ENCODE measurements at places on chromosomes 5 and 9. TPM values are rescaled to one million over a fixed set of nuclear protein-coding genes. Genes with fewer than 3 reads are reported as not detected.
A peak's percentile ranks its signal among the peaks of the same experiment; 100 is the strongest.

DNA sequence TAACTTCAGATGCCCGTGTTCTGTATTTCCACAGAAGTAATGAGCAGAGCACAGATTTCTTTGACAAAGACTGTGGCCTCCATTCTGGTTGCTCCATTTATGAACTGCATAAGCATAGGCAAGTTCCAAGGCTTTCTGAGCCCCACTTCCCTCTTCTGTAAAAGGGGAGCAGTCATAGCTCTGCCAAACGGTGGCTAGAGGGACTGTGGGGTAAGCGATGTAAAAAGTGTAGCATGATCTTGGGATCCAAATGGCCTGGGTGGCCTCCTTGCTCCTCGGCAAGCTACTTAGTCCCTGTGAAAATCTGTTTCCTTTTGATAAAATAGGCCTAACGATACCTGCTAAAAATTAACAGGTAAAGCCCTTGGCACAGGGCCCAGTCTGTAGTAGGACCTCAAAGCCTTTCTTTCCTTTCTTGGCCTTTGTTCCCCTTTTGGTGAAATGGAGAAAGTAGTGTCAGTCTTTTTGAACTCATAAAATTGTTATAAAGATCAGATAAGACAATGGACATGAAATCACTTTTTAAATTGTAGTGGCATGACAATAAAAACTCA, 646.6 kb downstream of the ACTL7B start:
- H3K27me3 ChIP-seq, result no peaks in the 10 kb centered on the region
- no peaks in the 10 kb centered on the region for H3K36me3 ChIP-seq
- no peak overlapping the region for H3K4me3 ChIP-seq
- H3K4me1 ChIP-seq, result no peaks in the 10 kb centered on the region
- no peak overlapping the region for H3K27ac ChIP-seq

DNA sequence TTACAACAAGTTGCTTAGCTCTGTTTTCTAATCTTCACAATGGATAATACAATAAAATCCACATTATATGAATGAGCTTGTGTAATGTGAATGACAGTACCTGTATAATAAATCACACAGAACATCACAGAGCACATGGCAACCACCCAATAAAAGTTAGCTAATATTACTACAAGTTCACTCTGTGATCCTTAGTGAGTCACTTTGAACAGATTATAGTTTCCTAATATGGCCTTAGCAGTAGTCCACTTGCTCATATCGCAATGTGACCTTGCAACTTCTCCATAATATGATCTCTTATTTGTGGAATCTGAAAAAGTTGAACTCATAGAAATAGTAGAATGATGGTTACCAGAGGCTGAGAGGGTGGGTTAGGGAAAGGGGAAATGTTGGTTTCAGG, 361.3 kb downstream of the PTPRD start:
- no peak overlapping the region for H3K27ac ChIP-seq
- H3K4me1 ChIP-seq, result no peaks in the 10 kb centered on the region
- H3K27me3 ChIP-seq, result no peaks in the 10 kb centered on the region
- H3K4me3 ChIP-seq, result no peak overlapping the region

Gene C9
- total RNA-seq, result not detected

DNA sequence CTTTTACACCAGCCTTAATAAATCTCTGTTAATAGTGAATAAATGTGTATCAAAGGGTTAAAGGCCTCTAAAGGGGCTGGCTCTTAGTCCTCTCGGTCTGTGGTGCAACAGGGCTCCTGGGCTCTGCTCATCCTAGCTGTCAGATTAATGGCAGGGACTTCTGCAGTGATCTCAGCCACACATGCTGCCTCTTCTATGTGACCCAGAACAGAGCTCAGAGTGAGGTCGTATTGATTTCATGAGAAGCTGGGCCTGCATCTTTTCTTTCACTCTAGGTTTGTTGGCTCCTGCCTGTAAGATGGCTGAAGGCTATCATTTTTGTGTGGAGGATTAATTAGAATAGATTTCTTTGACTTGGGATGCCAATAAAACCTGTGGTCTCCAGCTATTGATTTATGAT, 165.0 kb upstream of the GLRA1 start:
- H3K4me3 ChIP-seq, result no peak overlapping the region
- DNase-seq, result no peak
- no peaks in the 10 kb centered on the region for H3K27me3 ChIP-seq

Gene HAND1
- not detected for total RNA-seq

DNA sequence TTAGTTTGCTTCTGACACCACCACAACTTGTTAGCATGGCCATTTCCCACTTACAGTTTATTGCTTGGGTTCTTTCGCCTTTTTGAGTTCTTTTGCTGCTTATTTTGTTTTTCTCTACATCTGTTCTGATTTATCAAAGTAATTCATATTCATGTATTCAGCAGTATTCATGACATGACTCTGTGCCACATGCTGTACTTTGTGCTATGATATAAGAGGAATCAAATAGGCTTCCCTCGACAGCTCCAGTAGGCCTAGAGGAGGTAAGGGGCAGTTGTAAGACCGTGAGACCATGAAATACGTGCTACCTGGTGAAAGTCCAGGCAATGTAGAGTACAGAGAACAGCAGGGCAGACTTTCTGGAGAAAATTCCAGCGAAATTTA, 110.7 kb upstream of the SAP30L start:
- no peak overlapping the region for H3K27ac ChIP-seq
- H3K27me3 ChIP-seq, result no peaks in the 10 kb centered on the region
- H3K4me3 ChIP-seq, result no peak overlapping the region
- H3K36me3 ChIP-seq, result no peaks in the 10 kb centered on the region
- no peak for DNase-seq

DNA sequence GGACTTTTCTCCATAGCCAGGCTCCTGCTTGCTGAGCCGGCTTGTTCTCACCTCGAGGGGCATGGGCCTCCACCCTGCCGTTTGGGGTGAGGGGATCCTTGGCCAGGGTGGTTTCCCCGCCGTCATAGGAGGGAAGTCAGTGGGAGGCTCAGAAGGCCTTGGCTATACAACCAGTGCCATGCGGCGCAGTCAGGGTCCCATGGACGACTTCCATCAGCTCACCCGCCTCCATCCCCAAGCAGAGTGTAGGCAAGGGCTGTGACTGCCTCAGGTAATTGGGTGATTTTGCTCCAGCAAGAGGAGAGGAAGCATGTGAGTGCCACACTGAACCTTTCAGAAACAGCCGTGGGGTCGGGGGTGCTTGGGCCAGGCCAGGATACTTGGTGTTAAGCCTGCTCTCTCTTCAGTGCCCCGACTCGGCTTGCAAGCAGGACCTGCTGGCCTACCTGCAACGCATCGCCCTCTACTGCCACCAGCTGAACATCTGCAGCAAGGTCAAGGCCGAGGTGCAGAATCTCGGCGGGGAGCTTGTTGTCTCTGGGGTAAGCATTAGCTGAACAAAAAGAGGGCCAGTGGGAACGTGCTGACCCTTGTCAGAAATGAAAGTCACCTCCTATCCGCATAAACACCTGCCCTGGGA, 57.2 kb upstream of the LRRTM2 start:
- no peak overlapping the region for H3K27ac ChIP-seq
- DNase-seq, result no peak
- no peaks in the 10 kb centered on the region for H3K27me3 ChIP-seq
- no peaks in the 10 kb centered on the region for H3K4me1 ChIP-seq
- no peak overlapping the region for H3K4me3 ChIP-seq

DNA sequence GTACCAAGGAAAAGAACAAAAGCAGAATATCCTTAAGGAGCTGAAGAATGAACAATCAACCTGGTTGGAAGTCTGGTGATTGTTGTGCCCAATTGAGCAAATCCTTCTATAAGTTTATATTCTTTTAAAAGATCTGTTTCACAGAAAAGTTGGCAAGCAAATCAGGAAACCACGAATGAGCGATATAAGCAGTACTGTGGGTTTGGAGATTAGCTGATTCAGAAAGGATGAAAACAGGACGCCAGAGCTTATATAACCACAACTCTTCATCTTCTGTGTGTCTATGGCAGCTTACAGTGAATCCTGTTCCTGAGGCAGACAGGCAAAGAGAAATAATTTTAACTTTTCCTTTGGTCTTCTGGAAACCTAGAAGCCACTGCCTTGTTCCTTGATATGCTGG, 61.7 kb downstream of the SLC38A9 start:
- H3K27ac ChIP-seq, result no peak overlapping the region
- peaks cover 5% of the 10 kb centered on the region for H3K4me1 ChIP-seq
- H3K27me3 ChIP-seq, result no peaks in the 10 kb centered on the region
- no peak overlapping the region for H3K4me3 ChIP-seq
- no peak for DNase-seq

GRCh38 chr5:15983392-15983791, 196.2 kb downstream of the MARCHF11 start:
- no peaks in the 10 kb centered on the region for H3K36me3 ChIP-seq
- H3K4me1 ChIP-seq, result no peaks in the 10 kb centered on the region
- DNase-seq, result no peak
- H3K4me3 ChIP-seq, result no peak overlapping the region
- H3K27ac ChIP-seq, result no peak overlapping the region
- no peaks in the 10 kb centered on the region for H3K27me3 ChIP-seq

Gene EDIL3
- total RNA-seq, result 29.7 TPM

Gene KCNMB1
- total RNA-seq, result 42.6 TPM

Gene RASGRF2
- total RNA-seq, result 3.3 TPM

DNA sequence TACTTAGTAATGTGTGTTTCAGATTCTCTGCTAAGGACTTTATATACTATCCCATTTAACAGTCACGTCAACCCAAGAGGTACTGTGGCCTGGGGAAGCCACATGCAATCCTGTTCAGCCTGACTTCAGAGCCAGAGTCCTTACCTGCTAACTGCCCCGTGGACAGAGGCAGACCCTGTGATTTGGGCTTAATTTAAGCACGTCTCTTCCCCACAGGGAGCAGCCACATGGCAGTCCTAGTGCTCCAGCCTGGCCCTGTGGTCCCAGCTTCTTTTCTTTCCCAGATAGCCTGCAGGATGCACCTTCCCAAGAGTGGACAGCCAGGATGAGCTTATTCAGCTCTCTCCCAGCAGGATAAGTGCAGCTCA, 71.5 kb downstream of the PDE8B start:
- H3K4me1 ChIP-seq, result no peaks in the 10 kb centered on the region
- H3K4me3 ChIP-seq, result no peak overlapping the region
- H3K27ac ChIP-seq, result peak overlapping the region; percentile 52
- no peaks in the 10 kb centered on the region for H3K36me3 ChIP-seq
- H3K27me3 ChIP-seq, result no peaks in the 10 kb centered on the region
- DNase-seq, result no peak

DNA sequence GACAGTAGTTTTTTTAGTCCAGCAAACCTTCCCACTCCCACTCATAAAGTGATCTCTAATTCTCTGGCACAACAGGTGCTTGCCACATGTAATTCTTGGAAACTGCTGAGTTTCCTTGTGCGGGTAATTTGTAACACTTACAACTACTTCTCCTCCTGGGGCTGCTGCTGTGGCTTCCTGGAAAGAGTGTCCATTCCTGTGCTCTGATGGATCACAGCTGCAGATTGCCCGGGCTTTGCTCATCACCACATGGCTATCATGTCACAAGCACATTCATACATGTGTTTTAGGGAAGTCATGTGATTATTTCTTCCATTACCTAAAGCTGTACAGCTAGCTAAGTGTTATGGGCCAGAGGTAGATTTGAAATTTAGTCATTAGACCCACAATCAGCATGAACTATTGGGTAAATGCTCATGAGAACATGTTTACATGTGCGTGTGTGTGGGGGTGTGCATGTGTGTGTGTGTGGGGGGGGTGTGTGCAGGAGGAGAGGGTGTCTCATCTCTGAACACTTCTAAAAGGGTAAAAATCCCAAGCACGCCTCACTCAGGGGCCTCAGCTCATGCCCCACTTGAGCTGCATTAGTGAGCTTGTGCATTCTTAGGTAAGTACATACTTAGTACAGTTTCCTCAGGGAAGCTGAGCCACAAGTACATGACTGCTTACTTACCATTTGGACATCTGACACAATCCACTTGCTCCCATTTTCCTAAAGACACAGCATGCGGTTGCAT, 118.1 kb upstream of the CCDC112 start:
- H3K27ac ChIP-seq, result no peak overlapping the region
- no peaks in the 10 kb centered on the region for H3K27me3 ChIP-seq
- no peak for DNase-seq
- H3K4me3 ChIP-seq, result no peak overlapping the region
- H3K36me3 ChIP-seq, result no peaks in the 10 kb centered on the region

DNA sequence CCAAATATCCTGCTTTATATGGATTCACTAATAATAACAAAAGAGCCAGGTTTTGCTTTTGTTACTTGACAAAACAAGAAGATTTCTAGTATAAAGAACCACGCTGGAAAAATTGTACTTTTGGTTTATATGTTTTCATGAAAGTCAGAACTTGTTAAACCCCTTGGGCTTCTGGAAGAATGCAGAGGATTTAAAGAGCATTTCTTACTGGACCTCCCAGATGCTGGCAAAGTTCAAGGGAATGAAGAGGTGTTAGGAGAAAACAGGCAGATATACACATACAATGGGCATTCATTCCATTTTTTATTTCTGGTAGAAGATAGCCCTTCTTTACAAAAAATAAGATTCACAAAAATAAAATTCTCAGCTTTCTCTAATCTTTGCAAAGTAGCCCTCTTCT, 61.1 kb downstream of the SAXO1 start:
- H3K27me3 ChIP-seq, result no peaks in the 10 kb centered on the region
- no peak overlapping the region for H3K27ac ChIP-seq
- no peaks in the 10 kb centered on the region for H3K4me1 ChIP-seq
- no peak for DNase-seq
- H3K36me3 ChIP-seq, result no peaks in the 10 kb centered on the region

Gene CFAP90
- total RNA-seq, result not detected

DNA sequence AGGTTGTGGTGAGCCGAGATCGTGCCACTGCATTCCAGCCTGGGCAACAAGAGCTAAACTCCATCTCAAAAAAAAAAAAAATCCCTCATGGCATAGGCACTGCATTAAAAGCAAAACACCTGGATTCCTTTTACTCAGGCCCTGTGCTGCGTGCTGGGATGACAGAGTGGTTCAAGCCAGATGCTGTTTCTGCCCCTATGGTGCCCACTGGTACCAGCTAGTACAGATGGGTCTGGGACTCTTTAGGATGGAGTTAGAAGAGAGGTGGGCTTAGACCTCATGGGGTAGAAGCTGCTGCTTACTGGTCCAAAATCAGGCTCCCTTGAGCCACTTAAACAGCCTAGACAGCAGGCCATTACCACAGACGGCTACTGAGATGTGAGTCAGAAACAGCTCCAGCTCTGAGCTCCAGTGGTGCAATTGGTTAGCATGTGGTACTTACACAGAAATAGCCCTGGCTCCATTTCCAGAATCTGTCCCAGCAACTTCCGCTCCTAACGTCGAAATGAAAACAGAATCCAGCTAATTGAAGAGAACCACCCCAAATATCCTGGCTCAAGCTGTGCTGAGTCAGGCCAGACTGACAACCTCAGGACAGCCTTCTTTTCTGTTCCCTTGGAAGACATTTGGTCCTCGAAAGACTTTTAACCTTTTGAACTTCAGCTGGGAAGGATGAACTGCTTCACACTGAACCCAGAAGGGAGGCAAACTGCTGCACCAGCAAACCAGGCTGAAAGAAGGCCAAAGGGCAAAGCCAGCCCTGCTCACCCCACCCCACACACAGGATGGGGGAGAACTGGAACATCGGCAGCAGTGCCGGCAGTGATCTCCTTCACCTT, 15.5 kb downstream of the C5orf15 start:
- peak; percentile 69 for DNase-seq
- H3K27me3 ChIP-seq, result no peaks in the 10 kb centered on the region
